ENCODE measurements at places on chromosomes 12 and 14.

DNA sequence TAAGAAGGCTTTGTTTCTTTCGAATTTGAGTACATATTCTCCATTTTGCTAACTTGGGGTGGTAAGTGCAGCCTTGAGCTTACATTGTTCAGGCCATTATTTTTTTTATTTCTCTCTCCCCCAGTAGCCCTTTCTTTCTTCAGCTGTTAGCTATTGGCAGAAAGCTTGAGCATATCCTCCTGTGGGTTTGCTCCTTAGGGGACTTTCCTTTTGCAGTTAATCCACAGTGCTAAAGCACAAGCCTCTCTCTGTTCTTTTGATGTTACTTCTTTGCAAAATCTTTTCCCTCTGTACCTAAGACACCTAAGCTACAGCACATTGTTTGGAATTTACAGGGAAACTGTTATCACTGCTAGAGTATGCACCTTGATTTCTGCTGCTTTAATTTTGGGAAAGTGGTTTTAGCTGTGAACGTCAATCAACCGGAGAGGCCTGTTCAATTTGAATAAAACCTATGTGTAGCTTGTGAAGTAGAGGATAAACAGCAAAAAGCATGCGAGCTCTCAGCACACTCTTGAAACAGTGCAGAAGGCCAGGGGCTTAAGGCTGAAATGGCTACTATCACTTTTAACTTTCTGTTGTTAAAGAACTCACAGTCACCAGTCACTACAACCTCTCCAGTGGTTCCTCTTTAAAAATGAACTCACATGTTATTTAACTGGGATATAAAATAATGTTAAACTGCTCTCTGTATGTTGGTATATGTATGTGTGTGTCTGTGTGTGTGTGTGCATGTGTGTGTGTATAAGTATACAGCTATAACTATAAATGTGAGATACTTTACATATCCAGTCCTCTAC, 139.2 kb downstream of the PDZRN4 start:
- DNase-seq: no peak

GRCh38 chr12:56110571-56110970, 5.9 kb upstream of the RPL41 start:
- no peak for DNase-seq

DNA sequence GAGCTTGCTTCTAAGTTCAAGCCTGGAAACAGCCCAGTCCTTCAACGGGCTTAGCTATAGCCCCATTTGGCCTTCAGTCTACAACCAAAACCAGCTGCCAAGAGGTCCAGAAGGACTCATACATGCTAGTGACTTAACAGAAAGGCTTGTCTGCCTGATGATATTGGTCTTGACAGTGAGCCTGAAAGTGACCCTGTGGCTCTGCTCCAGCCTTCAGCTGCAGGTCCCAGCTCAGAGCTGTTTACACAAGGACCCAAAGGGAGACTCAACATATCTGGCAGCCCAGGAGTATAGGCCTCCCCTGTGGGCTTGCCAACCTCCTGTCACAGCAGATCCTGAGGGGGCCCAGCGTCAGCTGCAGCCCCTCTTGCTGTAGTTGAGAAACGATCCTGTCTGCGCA, 27.5 kb downstream of the COX16 start:
- no peak for DNase-seq

GRCh38 chr14:102320033-102320660, 601 bp downstream of the ZNF839 start:
- no peak for DNase-seq

GRCh38 chr14:60229614-60230013, 19.4 kb upstream of the PPM1A start:
- DNase-seq: no peak

- no peak for DNase-seq
Observed at GRCh38 chr14:100118396-100119011, 40.9 kb downstream of the DEGS2 start.

GRCh38 chr12:6987956-6988553, 17.3 kb downstream of the EMG1 start:
- DNase-seq: no peak

- no peak for DNase-seq
Observed at GRCh38 chr14:98705871-98706300, 566.1 kb downstream of the BCL11B start.

DNA sequence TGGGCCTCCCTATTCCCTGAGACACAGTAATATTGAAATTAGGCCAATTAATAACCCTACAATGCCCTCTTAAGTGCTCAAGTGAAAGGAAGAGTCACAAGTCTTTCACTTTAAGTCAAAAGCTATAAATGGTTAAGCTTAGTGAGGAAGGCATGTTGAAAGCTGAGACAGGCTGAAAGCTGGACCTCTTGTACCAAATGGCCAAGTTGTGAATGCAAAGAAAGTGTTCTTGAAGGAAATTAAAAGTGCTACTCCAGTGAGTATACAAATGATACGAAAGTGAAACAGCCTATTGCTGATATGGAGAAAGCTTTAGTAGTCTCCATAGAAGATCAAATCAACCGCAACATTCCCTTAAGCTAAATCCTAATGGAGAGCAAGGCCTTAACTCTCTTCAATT, 140.8 kb downstream of the PTCSC3 start:
- DNase-seq: no peak

- no peak for DNase-seq
Observed at GRCh38 chr12:93832131-93832530, 155.0 kb downstream of the CRADD start.

GRCh38 chr12:124599074-124599999, 31.9 kb upstream of the NCOR2 start:
- no peak for DNase-seq

DNA sequence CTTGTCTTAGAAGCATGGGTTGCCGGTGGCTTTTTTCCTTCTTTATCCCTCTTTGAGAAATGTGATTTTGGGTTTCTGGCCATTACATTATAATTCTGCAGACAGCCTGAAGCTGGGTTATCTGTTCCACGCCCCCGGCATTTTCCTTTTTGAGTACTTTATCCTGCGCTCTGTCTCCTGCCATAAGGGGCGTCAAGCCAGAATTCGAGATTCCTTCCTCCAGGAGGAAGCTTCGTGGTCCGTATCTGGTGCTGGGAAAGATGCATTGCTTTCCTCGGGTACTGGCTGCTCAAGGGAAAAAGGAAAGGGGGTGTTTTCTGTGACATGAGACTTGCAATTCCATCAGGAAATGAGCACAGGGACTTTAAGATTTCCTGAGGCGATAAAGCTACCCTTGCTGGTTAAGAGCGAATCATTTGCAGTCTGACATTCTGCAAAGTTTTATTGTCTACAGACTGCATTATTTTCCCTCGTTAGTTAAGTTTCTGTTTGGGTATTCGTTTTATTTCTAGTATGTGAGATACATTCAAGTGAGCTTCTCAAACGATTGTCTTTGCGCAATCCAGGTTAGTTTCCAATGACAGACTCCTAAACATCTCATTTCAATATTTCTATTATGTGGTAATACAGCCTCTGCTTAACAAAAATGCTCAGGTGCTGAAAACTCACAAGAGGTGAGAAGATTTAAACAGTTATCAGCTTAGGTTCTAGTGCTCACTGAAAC, 694 bp downstream of the AKAP5 start:
- no peak for DNase-seq

DNA sequence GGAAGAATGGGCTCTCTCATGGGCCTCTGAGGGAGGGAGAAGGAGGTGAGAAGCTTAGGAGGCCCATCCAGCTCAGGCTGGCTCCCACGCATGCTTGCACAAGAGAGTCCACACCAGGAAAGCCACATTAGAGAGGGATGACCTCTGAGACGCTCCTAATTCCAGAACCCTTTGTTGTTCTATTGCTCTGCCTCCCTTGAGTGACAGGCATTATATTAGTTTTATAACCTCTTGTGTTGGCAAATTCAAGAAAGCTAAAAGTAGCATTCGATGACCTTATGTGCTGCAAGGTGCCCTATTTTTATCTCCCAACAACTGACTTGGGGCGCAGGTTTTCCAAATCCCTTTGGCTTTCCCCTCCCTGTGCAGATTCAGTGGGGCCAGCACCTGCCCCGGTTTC, 190.1 kb downstream of the KSR2 start:
- DNase-seq: no peak

DNA sequence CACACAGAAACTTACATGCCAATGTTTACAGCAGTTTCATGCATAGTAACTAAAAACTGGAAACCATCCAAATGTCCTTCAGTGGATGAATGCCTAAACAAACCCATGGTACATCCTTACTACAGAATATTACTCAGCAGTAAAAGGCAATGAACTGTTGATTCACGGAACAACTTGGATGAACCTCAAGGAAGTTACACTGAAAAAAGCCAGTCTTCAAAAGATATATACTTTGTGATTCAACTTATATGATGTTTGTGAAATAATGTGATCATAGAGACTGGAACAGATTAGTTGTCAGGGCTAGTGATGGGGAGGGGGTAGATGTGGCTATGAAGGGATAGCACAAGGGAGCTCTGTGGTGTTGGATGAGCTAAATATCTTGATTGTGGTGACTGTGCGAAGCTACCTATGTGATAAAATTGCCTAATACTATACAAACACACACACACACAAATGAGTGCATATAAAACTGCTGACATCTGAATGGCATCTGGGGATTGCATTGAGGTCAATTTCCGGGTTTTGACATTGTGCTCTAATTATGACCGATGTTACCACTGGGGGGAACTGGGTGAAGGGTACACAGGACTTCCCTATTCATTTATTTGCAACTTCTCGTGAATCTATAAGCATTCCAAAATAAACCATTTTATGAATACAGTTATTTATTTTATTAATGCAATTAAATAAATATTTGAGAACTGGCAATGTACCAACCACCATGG, 94.3 kb downstream of the RIN3 start:
- DNase-seq: no peak

GRCh38 chr14:68955164-68955850, 23.8 kb downstream of the ACTN1 start:
- DNase-seq: no peak

GRCh38 chr14:21534576-21534975, 8.4 kb upstream of the SALL2 start:
- DNase-seq: no peak

- no peak for DNase-seq
Observed at GRCh38 chr12:97118796-97119375, 211.8 kb downstream of the NEDD1 start.

DNA sequence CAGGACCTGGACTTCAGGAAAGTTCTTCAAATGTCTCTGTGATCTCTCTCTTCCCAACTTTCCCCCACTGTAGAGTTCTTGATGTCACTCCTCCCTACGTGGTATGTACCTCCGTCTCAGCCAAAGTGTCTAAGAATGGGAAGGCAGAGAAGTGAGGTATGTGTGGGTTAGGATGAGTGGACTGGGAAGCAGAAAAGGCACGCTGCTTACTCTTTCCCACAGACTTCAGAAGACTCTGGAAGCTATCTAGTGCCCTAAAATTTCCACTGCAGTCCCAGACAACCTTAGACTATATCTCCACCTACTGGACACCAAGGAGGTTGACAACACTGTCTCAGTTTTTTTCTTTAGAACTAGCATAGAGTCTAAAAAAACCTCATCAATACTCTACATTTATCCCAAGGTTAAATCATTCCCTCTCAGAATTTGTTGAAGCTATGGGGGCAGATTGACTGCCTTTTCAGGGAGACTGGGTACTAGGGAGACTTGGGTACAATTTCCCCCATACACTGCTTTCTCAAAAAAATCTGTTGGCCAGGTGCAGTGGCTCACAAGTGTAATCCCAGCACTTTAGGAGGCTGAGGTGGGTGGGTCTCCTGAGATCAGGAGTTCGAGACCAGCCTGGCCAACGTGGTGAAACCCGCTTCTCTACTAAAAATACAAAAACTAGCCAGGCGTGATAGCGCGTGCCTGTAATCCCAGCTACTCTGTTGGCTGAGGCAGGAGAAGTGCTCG, 20.6 kb upstream of the ITGA5 start:
- DNase-seq: no peak

DNA sequence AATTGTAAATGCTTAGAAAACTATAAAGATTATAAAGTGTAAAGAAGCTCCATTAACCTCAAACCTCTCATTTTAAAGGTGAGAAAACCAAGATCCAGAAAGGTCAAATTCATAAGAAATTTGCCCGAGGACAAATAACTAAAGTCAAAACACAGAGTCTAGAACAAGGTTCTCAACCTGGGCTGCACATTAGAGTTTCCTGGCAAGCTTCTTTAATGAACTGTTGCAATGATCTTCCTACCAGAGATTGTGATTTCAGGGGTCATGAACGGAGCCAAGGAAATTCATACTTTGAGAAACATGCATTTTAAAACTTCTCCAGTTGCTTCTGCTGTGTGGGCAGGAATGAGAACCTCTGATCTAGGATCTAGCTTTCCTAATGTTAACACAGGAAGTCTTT, 86.8 kb downstream of the DERA start:
- no peak for DNase-seq

GRCh38 chr14:59707778-59708561, 131.4 kb upstream of the CCDC175 start:
- no peak for DNase-seq

DNA sequence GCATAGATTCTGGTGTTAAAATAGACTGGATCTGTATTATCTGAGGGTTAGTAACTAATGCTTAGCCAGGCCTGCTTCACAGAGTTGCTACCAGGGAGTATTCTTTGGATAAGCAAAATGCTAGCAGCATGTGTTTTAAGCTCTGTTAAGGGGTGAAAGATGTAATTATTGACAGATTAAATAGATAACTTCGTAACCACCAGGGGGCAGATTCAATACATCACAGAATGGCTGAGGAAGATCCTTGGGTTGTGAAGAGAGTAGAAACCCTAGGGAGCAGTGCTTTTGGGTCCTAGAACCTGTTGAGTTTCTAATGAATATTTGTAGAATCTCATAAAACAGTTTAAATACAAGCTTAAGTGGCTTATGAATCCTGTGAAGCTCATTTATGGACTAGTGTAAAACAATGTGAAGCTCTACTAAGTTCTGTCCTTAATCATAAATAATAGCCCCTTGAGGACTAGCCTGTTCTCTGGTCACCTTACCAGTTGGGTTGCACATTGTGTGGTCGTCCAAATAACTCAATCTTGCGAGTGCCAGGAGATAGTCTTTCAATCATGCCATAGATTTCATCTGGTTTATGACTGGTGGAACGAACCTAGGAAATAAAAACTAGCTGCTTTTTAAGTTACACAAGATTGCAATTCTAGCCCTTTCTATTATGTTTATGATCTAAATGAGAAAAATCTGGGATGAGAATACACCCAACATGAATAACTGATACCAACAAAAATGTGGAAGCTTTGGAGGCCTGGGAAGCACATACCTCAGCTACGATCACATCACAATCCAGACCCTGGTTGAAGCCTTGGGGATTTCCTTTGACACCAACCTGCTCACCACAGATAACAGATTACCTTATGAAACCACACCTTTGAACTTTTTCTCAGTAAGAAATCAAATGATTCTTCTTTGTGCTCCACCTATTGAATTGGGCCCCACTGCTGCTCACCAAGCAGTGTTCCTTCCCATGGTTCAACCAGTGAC, 12.3 kb downstream of the METTL3 start:
- DNase-seq: no peak

DNA sequence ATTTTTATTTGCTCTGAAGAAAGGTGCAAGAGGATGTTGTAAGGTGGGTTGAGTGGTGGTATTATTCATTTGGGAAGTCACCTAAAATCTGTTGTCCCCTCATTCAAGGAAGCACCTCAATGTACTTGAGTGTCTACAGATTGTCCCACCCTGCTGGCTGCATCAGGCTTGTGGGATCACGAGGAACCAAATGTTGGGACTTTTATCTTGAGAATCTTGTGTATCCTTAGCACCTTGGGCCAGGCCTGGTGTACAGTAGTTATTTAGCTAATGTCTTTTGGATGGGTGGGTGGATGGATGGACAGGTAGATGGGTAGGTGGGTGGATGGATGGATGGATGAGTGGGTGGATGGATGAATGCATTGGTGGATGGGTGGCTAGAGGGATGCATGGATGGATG, 519.3 kb downstream of the BCL11B start:
- DNase-seq: no peak

- DNase-seq: no peak
Observed at GRCh38 chr14:92473261-92473968, 40.2 kb upstream of the RIN3 start.

GRCh38 chr12:52248541-52249461, 15.8 kb downstream of the KRT7 start:
- DNase-seq: peak; percentile 29
